Sciatic nerve (tissue), 2 donors: ENCODE measurements at places on chromosomes 1 and 21.
A peak's percentile ranks its signal among the peaks of the same experiment; 100 is the strongest.

DNA sequence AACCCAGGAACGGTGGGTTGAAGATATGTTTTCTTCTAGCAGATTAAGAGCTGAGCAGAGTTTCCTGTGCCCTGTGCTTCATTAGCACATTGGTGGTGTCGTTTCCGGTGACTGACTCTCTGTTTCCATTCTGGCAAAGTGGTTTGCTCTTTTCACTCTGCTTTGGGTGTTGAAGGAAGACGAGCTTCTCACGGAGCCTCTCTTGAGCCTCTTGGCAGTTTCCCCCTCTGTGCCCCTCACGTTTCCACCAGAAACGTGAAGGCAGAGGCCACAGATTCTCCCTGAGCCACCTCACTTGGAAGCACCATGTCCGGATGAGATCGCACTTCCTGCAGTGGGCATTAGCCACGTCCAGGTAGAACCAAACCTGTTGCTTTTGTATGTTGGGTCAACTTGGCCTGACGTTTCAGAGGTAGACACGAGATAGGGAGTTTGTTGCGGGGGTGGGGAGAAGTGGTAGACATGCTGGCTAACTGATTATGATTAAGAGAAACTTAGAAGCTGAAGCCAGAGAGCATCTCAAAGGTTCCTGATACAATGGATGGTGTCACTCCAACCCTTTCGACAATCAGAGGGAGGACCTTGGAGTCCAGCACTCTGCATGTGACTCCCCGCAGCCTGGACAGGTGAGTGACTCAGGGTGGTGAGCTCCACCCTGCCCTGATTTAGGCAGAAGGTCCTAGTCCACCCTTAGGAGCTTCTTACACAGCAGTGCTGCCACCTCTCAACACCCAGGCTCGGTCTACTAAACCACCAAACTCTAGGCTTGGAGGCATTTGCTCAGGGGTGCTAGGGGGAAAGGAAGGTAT is at the start of gene LAX1:
Gene LAX1, plus strand, starts transcription at position 155 of the 809 bp plus-strand sequence. Its CDS starts 383 bp downstream, at position 538.
- DNase-seq = no peak

GRCh38 chr1:228902781-228903433 is 167.6 kb downstream of the RHOU start:
- peak; percentile 88 for DNase-seq

DNA sequence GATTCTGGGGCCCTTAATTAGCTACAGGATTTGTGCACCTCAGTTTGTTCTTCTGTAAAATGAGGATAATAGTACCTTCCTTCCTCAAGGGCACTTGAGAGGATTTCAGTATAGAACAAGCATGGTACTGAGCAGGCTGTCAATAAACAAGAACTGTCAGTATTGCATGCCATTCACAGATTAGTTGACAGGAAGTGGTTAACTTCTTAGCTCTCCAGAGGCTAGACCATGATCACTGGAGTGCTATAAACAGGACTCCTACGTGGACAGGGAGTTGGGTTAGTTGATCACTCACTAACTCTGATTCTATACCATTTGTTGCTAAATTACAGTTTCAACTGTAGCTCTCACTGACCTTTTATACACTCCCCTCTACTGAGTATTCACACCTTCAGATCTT is 126.2 kb upstream of the DAB1 start:
- DNase-seq = no peak

DNA sequence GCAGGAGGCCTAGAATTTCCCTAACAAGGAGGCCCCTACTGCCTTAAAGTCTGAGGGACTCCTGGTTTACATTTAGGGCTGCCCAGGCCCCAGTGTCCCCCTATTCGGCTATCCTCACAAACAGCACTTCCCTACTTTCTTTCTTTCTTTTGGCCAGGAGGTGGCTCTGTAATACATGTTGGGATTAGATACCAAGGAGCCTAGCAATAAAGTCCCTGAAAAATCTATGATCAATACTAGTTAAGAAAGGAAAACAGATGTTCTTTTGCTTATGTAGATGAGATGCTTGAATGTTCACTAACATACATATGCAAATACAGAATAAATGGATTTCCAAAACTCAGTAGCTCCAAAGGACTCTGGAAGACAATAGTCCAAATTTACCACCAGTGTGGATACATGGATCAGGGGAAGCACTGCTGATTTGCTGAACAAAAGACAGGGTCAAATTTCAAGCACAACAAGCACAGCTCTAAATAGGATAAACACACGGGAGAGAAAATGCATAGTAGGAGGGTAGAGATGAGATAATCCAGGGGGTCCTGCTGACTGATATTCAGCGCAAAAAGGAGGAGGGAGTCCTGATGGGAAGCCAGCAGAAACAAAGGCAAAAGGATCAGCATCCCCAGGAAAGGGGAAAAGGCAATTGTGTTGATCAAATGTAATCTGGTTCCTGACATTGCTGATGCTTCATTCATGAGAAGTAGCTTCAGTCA is 240.0 kb downstream of the NUF2 start:
- no peak for DNase-seq

- DNase-seq = no peak
Measured at GRCh38 chr21:38979271-38980121, 173.8 kb downstream of the ETS2 start.

DNA sequence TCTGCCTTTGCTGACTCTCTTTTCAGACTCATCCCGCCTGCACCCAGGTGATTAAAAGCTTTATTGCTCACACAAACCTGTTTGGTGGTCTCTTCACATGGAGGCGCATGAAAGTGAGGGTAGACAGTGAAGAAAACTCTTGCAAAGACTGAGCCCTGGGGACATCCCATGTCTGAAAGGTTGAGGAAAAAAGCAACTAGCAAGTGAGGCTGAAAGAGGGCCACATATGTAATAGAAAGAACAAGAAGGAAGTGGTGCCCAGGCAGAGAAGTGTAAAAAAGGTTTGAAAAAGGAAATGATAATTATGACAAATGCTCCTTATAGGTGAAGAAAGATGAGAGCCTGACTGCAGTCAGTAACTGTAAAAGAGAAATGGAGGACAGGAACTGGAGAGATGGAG is 115.9 kb upstream of the NEK7 start:
- no peak for DNase-seq

DNA sequence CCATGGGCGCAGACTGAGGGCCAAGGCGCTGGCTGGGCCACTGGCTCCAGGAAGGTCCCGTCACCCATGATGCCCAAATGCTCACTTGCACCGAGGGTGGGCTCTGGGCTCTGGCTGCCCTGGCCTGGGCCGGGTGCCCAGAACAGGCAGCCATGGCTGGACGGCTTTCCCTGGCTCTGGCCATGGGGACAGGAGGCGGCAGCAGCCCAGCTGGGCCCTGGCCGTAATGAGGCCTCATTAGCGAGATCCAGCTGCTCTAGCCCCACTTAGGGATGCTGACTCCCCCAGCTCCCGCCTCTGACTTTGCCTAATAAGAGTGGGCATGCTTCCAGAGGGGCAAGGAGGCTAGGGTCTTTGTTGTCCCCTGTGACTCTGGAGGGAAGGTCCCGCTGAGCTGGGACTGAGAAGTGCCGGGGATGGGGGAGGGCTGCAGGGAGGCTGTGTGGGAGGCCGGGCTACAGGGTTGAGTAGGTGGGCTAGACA is 11.8 kb downstream of the SLC6A9 start:
- no peak for DNase-seq

DNA sequence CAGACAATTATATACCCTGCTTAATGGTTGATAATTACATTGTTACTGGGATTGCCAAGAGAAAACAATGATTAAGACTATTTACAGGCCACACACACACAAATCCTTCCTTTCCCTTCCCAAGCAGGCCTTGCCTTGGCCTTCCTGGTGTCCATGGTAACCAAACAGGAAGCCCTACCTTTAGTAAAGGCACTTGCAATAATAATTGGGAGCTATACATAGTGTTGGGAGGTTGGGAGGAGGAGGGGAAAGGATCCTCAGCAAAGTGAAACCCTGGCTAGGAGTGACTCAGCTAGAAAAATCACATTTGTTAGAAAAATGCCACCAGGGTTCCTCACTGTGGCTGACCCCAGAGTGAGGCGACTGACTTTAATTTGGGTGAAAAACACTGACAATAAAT is 122.3 kb upstream of the ADAR start:
- DNase-seq = no peak

GRCh38 chr21:46029186-46029924 is 47.8 kb downstream of the COL6A1 start:
- DNase-seq = no peak

DNA sequence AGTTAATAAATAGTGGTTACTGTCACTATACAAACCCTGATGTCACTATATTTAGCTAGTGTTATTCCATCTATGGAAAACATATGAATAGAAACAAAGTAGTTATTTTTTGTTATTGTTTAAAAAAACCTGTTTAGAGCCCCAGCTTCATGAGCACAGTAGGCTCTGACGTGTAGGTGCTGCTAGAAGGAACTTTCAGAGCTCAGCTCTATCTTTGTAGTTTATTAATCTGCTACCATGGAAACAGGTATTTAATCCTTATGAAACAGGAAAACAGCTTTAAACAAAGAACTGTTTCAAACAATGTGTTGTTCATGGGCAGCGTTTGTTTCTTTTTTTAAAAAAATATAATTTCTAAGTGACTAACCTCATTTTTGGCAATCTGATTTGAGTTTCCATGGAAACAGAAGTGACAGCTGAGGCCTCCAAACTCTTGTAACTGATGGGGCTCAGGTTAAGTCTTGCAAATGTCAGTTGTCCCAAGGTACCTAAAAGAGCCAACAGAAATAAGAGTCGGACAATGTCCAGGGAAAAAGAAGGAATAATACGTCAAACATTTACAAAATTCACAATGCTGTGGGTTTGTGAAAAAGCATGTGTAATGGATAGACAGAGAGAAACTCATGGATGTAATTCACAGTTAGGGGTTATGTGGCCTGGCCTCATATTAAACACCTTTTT is 162.0 kb upstream of the C21orf91 start:
- DNase-seq = no peak

GRCh38 chr1:191261111-191261510 is 783.4 kb upstream of the BRINP3 start:
- DNase-seq = no peak

GRCh38 chr21:38965241-38965640 is 159.5 kb downstream of the ETS2 start:
- no peak for DNase-seq

- no peak for DNase-seq
Measured at GRCh38 chr1:83555871-83556270, 443.1 kb downstream of the TTLL7 start.

DNA sequence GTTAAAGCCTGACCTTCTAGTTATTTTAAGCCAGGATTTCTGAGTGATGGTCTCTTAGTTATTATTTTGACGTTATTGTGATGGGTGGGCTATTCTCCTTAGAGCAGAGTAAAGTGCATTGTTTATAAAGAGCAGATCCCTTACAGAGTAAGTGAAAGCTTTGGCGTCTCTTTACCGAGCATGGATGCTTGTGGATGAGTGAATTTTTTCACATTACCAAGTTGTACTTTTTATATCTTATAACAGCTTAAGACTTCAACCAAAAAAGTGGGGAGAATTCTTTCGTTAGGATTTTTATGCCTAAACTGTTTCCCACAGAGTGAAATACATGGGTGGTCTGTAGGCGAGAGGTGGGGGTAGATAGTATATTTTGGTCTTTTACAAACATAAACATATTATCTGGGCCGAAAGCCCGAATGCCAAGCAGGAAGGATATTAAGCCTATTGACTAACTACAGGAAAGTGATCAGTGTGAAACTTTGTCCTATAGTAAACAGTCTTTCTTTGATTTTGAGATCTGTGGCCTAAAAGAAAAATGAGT is 279.1 kb upstream of the C1orf105 start:
- no peak for DNase-seq

DNA sequence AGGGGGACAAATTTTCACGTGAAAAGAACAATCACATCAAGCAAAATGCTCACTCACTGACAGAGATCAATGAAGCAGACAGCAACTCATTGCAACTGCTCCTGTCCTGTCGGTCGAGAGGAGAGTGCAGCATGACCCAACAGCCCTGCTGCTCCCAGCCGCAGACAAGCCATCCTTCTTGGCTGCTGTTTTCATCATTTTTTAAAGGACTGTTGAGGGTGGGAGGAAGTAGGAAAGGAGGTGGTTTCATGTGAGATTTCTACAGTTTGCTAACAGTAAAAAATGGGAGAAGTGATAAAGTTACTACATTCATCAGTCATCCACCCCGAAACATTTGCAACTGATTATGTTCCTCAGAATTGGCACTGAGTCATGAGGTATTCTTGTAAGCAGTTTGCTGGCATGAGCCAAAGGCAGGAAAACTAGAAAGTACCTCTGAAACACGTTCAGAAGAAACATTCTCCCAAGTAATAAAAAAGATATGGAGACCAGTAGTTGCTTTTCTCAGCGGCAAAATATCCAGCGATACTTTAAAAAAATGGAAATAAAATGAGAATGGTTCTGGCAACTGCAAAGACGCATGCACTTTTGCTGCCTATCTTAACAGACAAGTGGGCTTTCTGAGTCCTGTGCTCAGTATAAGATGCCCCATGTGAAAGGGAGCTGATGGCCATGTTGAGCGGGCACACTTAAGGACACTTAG is 72.0 kb upstream of the CLDN14 start:
- no peak for DNase-seq

GRCh38 chr1:85838238-85838637 is 130.0 kb upstream of the ZNHIT6 start:
- no peak for DNase-seq

- DNase-seq = no peak
Measured at GRCh38 chr1:52057876-52058415, 1.9 kb downstream of the BTF3L4 start.

GRCh38 chr1:113675302-113675701 is 84.0 kb downstream of the PHTF1 start:
- no peak for DNase-seq

DNA sequence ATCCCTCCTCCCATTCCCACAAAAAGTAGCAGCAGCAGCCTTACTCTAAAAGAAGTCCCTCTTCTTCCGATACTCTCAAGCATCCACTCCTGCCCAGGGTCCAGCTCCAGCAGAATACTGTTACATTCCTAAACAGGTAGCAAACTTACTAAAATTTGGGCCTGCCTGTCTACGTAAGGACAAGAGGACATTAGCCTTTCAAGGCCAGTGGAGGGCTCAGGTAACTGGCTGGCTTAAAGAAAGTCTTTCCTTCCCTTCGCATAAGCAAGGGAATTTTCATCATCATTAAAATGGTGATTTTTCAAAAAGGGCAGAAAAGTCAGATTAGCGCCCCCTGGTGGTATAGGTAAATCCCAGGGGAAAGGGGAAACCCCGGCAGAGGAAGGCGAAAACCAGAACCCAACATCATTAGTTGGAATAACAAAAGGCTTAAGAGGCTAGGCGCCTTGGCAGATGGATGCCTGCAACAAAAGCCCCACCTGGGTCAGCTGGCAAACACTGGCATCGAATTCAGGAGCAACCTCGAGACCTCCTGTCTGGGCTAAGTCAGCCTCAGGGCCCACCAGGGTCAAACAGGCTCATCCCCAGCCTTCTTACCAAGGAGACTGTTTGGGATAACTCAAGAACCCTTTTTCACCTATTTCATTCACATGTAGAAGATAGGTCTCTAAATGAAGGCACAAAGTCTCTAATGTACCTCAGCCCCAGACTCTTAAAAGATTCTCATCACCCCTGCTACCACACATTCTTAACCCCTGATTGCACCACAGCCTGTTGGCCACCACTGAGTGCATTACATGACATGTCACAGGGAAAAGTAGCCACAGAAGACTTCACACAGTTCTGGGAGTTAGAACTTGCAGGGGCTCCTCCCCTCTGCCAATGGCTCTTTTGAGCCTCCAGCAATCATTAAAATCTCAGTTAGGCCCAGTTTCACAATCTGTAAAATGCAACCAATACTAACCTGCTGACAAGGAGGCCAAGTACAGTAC is 36.7 kb downstream of the ERI3 start:
- DNase-seq = peak; percentile 62

GRCh38 chr1:161083748-161084596 is 5.4 kb downstream of the NECTIN4 start:
- DNase-seq = no peak
